Ovary (tissue), 10 donors: ENCODE measurements at places on chromosomes 6 and 20. TPM values are rescaled to one million over a fixed set of nuclear protein-coding genes. Genes with fewer than 3 reads are reported as not detected.
A peak's percentile ranks its signal among the peaks of the same experiment; 100 is the strongest.

FKBP1A gene
- total RNA-seq, result 199 TPM

DNA sequence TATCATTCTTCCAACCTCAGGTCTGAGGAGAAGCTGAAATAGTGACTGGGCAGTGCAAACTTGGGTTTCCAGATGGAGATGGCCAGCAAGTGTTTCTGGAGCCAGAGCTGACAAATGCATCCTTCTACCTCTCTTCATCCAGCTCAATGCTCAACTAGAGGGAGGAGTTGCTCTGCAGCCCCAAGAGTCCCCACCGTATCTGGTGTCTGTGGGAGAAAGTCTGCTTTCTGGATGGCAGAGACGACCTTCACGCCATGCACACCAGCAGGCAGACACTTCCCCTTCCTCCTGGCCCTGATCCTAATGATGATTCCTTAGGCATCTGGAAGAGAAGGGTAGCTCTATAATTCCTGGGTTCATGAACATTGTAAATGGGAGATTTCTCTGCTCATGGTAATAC, 127.4 kb upstream of the SPACA1 start:
- H3K27me3 ChIP-seq, result no peaks in the 10 kb centered on the region
- no peak overlapping the region for H3K4me3 ChIP-seq
- H3K36me3 ChIP-seq, result no peaks in the 10 kb centered on the region
- DNase-seq, result no peak

CASP8AP2 gene
- total RNA-seq, result 18.0 TPM

LY6G5B gene
- 11.5 TPM for total RNA-seq

DNA sequence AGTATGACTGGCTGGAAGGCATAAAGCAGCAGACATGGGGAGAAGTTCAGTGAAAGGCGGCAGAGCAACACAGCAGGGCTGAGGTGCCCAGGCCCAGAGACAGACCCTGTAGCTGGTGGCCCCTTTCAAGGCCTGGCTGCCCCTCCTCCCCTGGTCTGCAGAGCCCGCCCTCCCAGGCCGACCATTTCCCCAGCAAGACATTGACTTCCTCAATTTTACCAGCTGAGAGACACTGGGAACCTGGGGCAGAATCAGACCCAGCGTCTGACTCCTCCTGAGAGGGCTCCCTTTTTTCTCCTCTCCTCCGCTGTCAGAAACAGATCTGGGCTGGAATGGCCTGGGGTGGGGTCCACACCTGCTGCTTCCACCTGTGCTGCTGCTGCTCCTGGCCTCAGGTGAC, at the start of gene TREML4:
TSS of gene TREML4 (plus strand) at position 254 of the 400 bp plus-strand sequence. CDS start at position 333, 79 bp downstream.
- no peaks in the 10 kb centered on the region for H3K36me3 ChIP-seq
- H3K27me3 ChIP-seq, result no peaks in the 10 kb centered on the region
- H3K4me3 ChIP-seq, result no peak within 1 kb of the TSS

SLC17A2 gene
- not detected for total RNA-seq

ZNF165 gene
- 1.0 TPM for total RNA-seq

GRCh38 chr20:21511850-21512633, 1.8 kb downstream of the NKX2-2 start:
- H3K27ac ChIP-seq, result no peak overlapping the region
- no peak overlapping the region for H3K4me3 ChIP-seq
- H3K36me3 ChIP-seq, result no peaks in the 10 kb centered on the region
- no peak for DNase-seq
- H3K27me3 ChIP-seq, result peaks cover 3% of the 10 kb centered on the region

GRCh38 chr6:36627801-36628246, 33.7 kb downstream of the SRSF3 start:
- H3K4me1 ChIP-seq, result peaks cover 23% of the 10 kb centered on the region
- DNase-seq, result peak; percentile 79
- peak overlapping the region; percentile 80 for H3K27ac ChIP-seq
- H3K4me3 ChIP-seq, result no peak overlapping the region
- H3K27me3 ChIP-seq, result no peaks in the 10 kb centered on the region
- H3K36me3 ChIP-seq, result no peaks in the 10 kb centered on the region

DNA sequence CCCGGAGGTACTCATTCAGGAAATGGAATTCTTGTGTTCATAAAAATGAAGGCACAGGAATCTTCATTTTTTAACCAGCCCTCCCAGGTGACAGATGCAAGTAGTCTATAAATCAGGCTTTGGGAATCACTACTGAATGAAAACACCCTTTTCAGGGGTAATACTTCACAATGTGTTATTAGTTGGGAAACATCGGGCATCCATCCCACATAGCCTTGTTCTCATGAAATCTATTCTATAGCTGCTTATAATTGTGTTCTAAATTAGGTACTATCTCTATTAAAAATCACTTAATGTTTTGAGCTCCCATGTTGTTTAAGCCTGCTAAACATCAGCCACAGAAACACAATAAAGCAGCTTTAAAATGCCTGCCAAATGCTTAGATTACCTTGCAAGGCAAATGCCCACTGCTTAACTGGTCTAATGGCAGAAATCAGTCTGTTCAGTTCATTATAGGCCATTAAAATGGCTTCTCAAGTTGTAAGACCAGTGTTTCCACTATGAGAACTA, 94.9 kb downstream of the L3MBTL3 start:
- no peaks in the 10 kb centered on the region for H3K36me3 ChIP-seq
- DNase-seq, result no peak
- H3K27ac ChIP-seq, result no peak overlapping the region
- H3K4me3 ChIP-seq, result no peak overlapping the region
- no peaks in the 10 kb centered on the region for H3K4me1 ChIP-seq
- H3K27me3 ChIP-seq, result no peaks in the 10 kb centered on the region

MEI4 gene
- total RNA-seq, result not detected

DNA sequence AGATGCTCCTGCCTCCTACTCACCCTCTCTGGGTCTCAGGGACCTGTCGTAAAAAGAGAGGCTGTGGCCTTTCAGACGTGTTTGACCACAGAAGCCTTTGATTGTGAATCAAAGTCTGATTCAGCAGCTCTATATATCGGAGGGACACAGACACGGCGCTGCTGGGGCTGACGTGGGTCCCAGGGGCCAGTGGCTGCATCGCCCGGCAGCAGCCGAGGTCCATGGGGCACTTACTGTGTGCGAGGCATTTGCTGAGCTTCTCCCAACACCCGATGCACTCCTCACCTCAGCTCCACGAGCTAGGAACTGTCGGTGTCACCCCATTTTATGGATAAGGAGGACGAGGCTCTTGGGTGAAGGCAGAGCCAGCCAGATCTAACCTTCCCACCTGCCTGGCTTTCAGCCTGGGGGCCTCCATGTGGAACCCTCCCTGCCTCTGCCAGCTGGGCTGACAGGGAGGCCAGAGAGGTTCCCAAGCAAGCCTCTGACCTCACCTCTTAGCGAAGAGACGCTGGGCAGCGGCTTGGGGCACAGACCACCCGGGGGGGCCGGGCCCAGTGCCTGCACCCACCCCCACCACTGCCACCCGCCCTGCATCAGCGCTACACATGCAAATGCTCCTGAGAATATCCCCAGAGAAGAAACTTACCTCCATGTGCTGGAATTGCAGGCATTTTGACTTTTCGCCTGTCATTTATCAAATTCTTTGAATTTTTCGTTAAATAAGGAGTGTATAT, 19.9 kb downstream of the PMEPA1 start:
- no peak overlapping the region for H3K4me3 ChIP-seq
- H3K4me1 ChIP-seq, result peaks cover 29% of the 10 kb centered on the region
- DNase-seq, result no peak
- no peaks in the 10 kb centered on the region for H3K36me3 ChIP-seq

DNA sequence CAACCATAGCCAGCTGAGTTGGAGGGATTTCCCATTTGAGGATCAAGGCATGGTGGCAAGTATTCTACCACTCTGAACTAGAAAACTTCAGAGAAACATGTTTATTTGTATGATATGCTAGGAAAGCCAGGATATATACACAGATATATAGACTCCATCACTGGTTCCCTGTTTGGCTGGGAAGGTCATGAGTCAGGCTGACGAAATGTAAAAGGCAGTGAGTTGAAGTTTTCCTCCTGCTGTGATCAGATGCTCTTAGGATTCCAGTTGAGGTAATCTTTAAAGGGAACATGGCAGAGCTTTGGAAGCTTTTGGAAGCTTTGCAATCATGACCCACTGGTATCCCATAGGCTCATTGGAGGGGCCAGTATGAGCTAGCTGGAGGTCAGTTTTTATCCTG, 1369.1 kb downstream of the EPHA7 start:
- H3K4me3 ChIP-seq, result no peak overlapping the region
- H3K27ac ChIP-seq, result no peak overlapping the region
- no peaks in the 10 kb centered on the region for H3K36me3 ChIP-seq
- no peak for DNase-seq

GRCh38 chr20:11217326-11218172, 543.8 kb upstream of the JAG1 start:
- peaks cover 13% of the 10 kb centered on the region for H3K4me1 ChIP-seq
- no peak for DNase-seq
- H3K27ac ChIP-seq, result no peak overlapping the region
- H3K4me3 ChIP-seq, result no peak overlapping the region
- H3K27me3 ChIP-seq, result no peaks in the 10 kb centered on the region

DNA sequence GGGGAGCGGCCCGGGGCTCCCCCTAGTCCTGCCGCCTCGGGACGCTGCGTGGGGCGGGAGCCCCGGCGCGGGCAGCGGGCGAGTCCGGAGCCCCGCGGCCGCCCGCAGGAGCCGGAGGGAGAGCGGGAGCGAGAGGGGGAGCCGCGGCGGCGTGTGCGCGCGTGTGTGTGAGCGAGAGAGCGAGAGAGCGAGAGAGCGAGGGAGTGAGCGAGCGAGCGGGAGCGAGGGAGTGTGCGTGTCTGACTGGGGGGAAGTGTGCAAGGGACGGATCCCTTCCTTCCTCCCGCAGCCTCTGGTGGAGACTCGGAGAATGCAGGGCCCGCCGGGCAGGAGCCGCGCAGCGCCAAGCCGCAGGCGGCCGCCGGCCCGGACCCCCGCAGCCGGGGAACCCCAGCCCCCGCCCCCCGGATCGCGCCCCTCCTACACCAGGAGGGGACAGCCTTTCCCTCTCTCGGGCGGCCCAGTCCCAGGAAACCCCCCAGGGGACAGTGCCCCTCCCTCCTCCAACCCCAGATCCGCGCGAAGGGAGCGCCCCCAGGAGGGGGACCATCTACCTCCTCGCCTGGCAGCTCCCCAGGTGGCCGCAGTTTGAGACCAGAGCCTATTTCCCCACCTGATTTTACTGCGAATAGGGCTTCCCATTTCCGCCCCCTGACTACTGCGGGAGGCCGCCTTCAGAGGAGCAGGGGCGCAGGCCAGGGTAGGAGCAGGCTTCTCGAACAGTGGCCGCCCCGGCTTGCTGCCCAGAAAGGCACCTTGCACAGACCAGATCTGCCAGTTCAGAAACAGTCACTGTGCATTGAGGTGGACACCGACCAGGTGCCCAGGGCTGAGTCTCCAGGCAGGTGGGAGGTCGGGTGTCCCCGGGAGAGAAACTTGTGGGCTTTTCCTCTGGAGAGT, at the start of gene CDH22:
TSS of gene CDH22 (minus strand) at position 241 of the 900 bp plus-strand sequence. CDS start 57,204 bp downstream, outside the sequence.
- peak within 1 kb of the TSS; percentile 20 for H3K4me3 ChIP-seq
- peak; percentile 76 for DNase-seq
- no peaks in the 10 kb centered on the region for H3K36me3 ChIP-seq
- no peak within 1 kb of the TSS for H3K27ac ChIP-seq

- H3K36me3 ChIP-seq, result no peaks in the 10 kb centered on the region
- no peak overlapping the region for H3K4me3 ChIP-seq
- no peaks in the 10 kb centered on the region for H3K4me1 ChIP-seq
- no peak overlapping the region for H3K27ac ChIP-seq
Observed at GRCh38 chr20:16846006-16846405, 97.8 kb downstream of the OTOR start.

DNA sequence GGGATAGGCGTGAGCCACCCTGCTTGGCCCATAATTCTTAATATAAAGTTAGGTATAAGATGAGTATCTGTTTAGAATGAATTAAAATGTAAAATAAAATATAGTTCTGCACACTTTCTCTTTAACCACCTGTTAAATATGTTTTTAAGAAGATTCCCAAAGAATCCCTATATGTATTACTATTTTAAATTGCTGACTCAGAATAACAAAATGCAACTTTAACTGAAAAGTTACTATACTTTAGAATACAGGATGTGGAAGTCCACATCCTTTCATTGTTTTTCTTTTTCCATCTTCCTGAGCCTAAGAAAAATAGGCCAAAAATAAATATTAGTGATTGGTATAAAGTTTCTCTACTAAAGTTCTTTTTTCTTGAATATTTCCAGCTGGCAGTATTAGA, 325.6 kb upstream of the EYS start:
- H3K4me1 ChIP-seq, result no peaks in the 10 kb centered on the region
- no peak overlapping the region for H3K27ac ChIP-seq
- H3K36me3 ChIP-seq, result no peaks in the 10 kb centered on the region
- H3K27me3 ChIP-seq, result no peaks in the 10 kb centered on the region

DNA sequence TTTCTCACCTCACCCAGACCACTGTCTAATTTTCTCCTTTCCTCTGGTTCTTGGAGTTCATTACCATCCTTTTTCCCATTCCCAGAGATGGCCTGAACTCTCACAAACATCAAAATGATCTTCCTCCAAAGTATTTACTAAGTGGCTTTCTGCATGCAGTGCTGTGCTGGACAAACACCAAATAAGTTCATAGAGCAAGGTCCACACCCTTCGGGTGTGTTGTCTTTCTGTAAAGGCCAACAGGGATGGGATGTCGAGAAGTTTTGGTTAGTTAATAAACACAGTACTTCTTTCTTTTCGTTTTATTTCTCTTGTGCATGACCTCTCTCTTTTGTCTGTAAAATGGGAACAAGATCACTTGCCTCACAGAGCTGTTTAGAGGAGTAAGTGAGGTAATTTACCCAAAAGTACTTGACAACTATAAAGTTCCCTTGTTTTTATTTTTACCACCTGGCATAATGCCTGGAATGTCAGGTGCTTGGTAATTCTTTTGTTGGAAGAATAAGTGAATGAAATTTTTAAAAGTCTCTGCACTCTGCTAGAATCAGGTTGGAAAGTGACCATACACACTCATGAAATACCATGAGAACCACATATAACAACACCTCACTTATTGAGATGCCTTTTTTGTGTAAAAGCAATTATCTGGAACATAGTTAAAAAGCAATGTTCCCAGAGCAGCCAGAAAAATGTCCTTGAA, 22.8 kb upstream of the CCN6 start:
- no peaks in the 10 kb centered on the region for H3K36me3 ChIP-seq
- no peak overlapping the region for H3K4me3 ChIP-seq
- H3K27ac ChIP-seq, result no peak overlapping the region
- DNase-seq, result no peak
- H3K4me1 ChIP-seq, result peaks cover 4% of the 10 kb centered on the region

- H3K4me3 ChIP-seq, result no peak overlapping the region
- no peaks in the 10 kb centered on the region for H3K27me3 ChIP-seq
- no peaks in the 10 kb centered on the region for H3K36me3 ChIP-seq
- no peaks in the 10 kb centered on the region for H3K4me1 ChIP-seq
- no peak overlapping the region for H3K27ac ChIP-seq
- DNase-seq, result no peak
Observed at GRCh38 chr20:24798930-24799705, 150.0 kb upstream of the CST7 start.
